ENCODE measurements at places on chromosomes 11 and 22. TPM values are rescaled to one million over a fixed set of nuclear protein-coding genes. Genes with fewer than 3 reads are reported as not detected.

CDHR5 gene
- total RNA-seq: not detected

APOA1 gene
- total RNA-seq: 1.4 TPM

GGT5 gene
- total RNA-seq: 6.7 TPM

APOBEC3C gene
- 5.6 TPM for total RNA-seq

OR5I1 gene
- total RNA-seq: not detected

SLC5A4 gene
- total RNA-seq: not detected

KCNK7 gene
- 0.43 TPM for total RNA-seq

WBP2NL gene
- total RNA-seq: 0.46 TPM

PKP3 gene
- total RNA-seq: 1.6 TPM

OR8D1 gene
- total RNA-seq: not detected

Data from smooth muscle cell of bladder (primary cell).